ENCODE measurements at places on chromosomes 4 and X.
A peak's percentile ranks its signal among the peaks of the same experiment; 100 is the strongest.

DNA sequence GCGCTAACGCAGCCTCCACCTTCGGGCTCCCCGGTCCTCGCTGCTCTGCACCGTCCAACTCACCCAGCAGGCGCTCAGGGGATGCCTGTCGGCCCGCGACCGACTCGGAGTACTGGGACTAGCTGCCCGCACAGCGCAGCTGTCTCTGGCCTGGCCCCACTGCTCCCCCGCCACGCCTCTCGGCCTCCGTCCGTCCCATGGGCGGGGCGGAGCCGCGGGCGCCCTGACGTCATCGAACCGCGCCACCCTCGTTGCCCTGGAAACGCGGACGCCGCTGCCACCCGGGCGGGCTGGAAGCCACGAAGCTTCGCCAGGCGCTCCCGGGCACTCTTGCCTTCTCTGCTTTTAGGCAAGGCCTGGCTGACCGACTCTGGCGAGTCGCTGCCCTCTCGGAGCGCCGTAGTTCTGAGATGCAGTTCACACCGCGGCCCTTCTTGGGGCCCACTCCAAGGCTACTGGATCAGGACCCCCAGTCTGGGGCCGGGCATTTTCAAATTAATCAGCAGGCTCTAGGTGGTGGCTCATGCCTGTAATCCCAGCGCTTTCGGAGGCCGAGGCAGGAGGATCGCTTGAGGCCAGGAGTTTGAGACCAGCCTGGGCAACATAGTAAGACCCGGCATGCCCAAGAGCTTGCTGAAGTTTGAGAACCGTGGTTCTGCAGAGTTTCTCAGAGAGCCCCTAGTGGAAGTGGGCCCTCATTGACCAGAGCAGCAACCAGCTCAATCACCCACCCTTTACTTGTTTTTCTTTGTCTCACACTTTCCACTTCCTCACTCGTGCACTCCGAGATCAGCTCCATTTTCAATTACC is 12.0 kb downstream of the ACOX3 start:
- H3K36me3 ChIP-seq: peaks cover 4% of the 10 kb centered on the region
- DNase-seq: peak; percentile 98
- H3K4me3 ChIP-seq: peak overlapping the region; percentile 95
- H3K27ac ChIP-seq: peak overlapping the region; percentile 93
- no peaks in the 10 kb centered on the region for H3K27me3 ChIP-seq

- H3K27ac ChIP-seq: no peak overlapping the region
- H3K36me3 ChIP-seq: no peaks in the 10 kb centered on the region
- H3K27me3 ChIP-seq: no peaks in the 10 kb centered on the region
- H3K4me3 ChIP-seq: no peak overlapping the region
- no peak for DNase-seq
Observed at GRCh38 chr4:142314247-142314646, 531.9 kb downstream of the INPP4B start.

GRCh38 chr4:107603430-107603829 is 116.6 kb downstream of the PAPSS1 start:
- no peaks in the 10 kb centered on the region for H3K36me3 ChIP-seq
- no peak overlapping the region for H3K27ac ChIP-seq
- DNase-seq: no peak
- peaks cover 2% of the 10 kb centered on the region for H3K27me3 ChIP-seq
- H3K4me3 ChIP-seq: no peak overlapping the region
- H3K4me1 ChIP-seq: no peaks in the 10 kb centered on the region

- peaks cover 61% of the 10 kb centered on the region for H3K27me3 ChIP-seq
- H3K4me3 ChIP-seq: no peak overlapping the region
- no peaks in the 10 kb centered on the region for H3K36me3 ChIP-seq
- H3K27ac ChIP-seq: no peak overlapping the region
Observed at GRCh38 chr4:84480082-84480481, 19.0 kb downstream of the NKX6-1 start.

DNA sequence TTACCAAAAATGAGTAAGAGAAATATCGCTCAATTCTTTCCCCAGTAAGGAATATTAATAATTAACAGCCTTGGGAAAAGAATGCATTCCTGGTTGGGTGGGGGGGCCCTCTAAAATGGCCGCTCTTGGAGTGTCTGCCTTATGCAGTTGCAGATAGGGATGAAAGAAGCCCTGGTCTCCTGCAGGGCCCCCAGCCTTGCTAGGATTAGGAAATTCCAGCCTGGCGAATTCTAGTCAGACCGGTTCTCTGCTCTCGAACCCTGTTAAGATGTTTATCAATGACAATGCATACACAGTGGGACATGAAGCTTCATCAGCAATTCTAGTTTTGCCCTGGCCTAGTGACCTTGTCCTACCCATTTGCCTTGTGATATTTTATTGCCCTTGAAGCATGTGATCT is 1047.7 kb upstream of the GRID2 start:
- no peak for DNase-seq
- H3K4me1 ChIP-seq: no peaks in the 10 kb centered on the region
- H3K27me3 ChIP-seq: no peaks in the 10 kb centered on the region
- H3K36me3 ChIP-seq: no peaks in the 10 kb centered on the region

DNA sequence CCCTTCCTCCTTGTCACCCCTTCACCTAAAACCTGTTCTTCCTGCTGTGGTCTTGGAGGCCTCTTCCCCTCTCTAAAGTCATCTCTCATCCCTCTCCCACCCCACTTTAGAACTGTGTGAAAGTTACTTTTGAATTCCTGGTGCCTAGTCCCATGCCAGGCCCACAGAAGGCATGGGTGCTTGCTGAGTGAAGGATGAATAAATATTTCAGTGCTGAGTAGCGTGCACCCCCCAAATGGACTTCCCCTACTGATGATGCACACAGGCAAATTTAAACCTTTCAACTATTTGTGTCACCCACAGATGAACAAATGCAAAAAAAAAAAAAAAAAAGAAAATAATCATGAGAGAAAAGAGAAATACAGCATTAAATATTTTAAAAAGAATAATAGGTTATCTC is 19.8 kb downstream of the PSMD10 start:
- peaks cover 3% of the 10 kb centered on the region for H3K4me1 ChIP-seq
- no peak overlapping the region for H3K4me3 ChIP-seq
- no peaks in the 10 kb centered on the region for H3K36me3 ChIP-seq
- H3K27ac ChIP-seq: peak overlapping the region; percentile 75
- no peaks in the 10 kb centered on the region for H3K27me3 ChIP-seq

Data from activated B cell treated with CpG ODN at 0.5 μM for 24 hours (primary cell).